ENCODE measurements at places on chromosomes 5 and 9.
A peak's percentile ranks its signal among the peaks of the same experiment; 100 is the strongest.

DNA sequence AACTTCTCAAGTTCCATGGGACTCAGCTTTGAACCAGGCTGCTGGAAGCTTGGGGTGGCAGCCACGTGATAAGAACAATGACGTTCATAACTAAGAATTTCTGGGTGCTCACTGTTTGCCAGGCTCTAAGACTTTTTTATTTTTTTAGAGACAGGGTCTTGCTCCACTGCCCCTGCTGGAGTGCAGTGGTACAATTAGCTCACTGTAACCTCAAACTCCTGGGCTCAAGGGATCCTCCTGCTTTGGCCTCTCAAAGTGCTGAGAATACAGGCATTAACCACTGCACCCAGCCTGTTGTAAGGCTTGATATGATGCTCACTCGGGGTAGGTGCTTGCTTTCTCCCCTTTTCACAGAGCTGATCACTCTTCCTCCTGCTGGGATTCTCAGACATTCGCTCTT, 38.7 kb downstream of the PTPN3 start:
- DNase-seq = no peak

DNA sequence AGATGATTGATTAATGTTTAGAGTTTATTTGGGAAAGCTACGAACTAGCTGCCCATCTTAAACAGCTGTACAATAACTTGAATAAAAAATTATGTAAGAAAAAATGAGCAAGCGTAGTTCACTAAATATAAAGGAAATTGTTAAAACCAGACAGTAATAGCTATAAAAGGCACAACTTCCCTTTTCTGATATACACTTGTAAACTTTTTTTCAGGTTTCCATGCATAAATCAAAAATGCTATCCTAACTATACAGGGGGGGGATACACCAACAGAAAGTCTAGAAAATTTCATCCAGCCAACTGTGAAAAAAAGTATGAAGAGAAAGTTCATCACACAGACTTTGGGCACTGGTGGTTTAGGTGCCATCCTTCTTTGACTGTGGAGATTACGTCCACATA, 122.3 kb downstream of the NR3C1 start:
- no peak for DNase-seq

DNA sequence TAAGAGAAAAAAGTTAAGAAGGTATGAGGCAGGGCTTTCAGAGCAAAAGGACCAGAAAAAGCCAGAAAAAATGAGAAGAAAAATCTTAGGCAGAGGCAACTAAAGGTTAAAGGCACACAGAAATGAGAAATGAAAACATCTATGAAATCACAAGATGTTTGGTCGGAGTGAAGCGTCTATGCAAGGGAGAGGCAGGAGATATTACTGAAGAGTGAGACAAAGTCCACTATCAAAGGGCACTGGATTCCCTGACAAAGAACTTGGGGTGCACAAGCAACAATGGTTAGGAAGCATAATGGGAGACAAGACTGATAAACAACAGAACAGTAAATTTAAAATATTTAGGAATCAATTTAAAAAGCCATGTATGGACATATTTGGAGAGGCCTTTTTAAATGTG, 16.9 kb downstream of the PANK3 start:
- no peak for DNase-seq

GRCh38 chr5:40823459-40823858, 11.6 kb downstream of the RPL37 start:
- DNase-seq = no peak

GRCh38 chr9:33080534-33080933, 4.1 kb upstream of the SMU1 start:
- DNase-seq = no peak

GRCh38 chr9:76912636-76913275, 6.8 kb upstream of the PRUNE2 start:
- no peak for DNase-seq

- no peak for DNase-seq
Observed at GRCh38 chr5:10331341-10331796, 22.1 kb upstream of the MARCHF6 start.

GRCh38 chr5:162393534-162393933, 326.0 kb downstream of the GABRG2 start:
- no peak for DNase-seq

- DNase-seq = no peak
Observed at GRCh38 chr9:79817438-79818004, 245.8 kb downstream of the TLE4 start.

DNA sequence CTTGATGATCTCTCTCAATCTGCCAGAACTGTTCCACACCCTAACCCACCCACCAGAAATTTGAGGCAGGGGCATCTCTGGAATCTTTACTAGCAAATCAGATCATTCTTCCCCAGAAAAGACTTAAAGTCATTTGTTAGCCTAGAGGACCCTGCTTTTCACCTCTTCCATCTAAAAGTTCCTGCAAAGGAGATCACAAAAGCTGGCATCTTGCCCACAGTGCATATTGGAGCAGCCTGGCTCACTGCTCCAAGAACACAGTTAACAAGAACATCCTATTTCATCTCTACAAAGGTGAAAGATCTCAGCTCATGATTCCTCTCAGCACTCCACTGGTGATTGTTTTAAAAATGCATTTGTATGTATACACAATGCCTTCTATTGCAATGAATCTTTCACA, 36.3 kb downstream of the GABRP start:
- no peak for DNase-seq

DNA sequence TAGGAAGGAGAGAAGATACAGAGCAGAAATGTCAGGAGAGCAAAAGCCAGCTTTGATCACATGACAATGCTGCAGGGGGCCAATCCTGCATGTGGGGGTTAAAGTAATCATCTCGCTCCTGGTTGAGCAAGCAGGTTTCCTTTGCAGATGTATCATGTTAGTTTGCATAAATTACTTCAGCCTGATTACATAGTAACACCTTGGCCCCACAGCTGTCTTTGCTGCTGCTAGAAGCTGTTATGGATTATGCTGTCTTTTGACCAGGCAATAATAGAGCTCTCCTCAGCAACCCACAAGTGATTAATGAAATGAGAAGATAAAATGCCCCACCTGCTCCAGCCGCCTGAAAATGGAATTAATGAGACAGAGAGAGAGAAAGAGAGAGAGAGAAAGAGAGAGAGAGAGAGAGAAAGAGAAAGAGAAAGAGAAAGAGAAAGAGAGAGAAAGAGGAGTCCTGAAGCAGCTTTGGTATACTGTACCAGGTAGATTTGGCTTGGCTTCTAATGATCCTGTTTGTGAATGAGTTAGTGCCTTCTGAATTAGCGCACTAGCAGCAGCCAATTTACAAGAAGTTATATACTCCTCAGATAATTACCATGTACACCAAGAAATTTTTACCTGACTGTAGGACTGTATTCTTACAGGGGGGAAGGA, 174.3 kb upstream of the RORB start:
- no peak for DNase-seq

GRCh38 chr9:35967042-35967441, 9.1 kb upstream of the OR2S2 start:
- DNase-seq = no peak

DNA sequence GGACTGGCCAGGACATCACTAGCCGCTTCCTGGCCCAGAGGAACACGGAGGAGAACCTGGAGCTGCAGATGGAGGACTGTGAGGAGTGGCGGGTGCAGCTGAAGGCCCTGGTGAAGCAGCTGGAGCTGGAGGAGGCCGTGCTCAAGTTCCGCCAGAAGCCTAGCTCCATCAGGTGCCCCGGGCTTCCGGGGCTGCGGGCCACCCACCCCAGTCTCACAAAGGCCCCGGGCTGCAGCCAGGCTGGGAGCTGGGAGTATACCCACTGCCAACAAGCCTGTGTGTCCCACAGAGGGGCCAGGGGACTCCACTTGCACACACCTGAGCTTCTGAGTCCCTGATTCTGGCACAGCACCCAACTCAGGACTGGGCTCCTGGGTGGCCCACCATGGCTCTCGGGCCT, 1.7 kb upstream of the RABL6 start:
- DNase-seq = no peak

DNA sequence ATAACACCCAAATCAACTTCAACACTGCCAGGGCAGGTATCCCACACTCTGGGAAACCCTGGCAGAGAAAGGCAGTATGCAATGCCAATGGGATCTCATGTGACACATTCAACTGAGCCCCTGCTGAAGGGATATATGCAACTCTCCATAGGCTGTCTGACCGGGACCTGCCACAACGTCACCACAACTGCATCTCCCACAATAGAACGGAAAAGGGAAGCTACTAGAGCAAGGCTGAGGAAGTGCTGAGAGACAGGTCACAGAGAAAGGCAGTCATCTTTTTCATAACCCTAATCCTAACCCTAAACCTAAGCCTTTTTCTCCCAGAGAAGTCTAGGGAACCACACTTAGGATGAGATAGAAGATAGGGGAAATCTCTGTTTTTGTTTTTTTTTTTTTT, 345.9 kb upstream of the CD180 start:
- no peak for DNase-seq

DNA sequence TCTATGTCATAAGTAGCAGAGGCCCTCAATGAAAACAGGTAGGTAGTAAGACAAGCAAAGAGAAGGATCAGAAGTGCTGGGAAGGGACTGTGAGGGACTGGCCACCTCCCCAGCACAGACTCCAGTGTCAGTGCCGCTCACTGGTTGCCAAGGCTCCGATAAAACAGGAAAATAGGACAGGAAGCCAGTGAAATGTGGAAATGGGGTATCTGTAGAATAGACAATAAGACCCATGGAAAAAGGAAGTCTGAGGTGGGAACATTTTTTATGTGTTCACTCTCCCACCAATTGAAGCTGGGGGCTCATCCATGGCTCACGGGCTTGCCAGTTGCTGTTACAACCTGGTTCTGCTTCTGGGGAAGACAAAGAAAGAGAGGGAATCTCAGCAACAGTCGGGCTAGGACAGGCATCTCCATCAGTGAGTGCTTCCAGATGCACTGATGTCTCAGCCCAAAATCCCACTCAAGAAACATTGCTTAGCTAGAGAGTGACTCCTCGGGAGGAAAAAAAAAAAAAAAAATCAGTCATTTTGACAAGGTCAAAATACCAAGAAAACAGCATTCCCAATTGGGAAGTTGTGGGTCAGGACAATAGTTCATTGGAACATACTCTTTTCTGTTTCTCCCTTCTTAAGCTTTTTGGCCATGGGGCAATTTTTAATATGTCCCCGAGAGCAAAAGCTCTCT, 27.6 kb upstream of the NFIB start:
- no peak for DNase-seq

- no peak for DNase-seq
Observed at GRCh38 chr5:112002376-112002775, 245.4 kb upstream of the NREP start.

DNA sequence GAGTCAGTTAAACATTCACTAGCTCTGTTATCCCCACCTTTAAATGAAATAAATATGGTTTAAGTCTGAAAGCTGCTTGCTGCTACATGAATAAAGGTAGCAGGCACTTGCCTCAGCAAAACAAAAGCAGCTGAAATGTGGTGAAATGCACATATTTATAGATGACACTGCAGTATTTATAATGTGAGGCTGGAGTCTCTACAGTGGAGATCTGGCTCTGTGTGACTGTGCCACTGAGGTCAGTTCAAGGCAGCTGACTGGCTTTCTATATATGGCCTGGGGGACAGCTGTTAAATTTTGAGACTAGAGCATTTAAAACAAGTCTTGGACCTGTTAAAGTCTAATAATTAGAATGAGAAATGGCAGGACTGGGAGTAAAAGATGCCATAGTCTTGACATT, 859.6 kb upstream of the SEMA6A start:
- no peak for DNase-seq

DNA sequence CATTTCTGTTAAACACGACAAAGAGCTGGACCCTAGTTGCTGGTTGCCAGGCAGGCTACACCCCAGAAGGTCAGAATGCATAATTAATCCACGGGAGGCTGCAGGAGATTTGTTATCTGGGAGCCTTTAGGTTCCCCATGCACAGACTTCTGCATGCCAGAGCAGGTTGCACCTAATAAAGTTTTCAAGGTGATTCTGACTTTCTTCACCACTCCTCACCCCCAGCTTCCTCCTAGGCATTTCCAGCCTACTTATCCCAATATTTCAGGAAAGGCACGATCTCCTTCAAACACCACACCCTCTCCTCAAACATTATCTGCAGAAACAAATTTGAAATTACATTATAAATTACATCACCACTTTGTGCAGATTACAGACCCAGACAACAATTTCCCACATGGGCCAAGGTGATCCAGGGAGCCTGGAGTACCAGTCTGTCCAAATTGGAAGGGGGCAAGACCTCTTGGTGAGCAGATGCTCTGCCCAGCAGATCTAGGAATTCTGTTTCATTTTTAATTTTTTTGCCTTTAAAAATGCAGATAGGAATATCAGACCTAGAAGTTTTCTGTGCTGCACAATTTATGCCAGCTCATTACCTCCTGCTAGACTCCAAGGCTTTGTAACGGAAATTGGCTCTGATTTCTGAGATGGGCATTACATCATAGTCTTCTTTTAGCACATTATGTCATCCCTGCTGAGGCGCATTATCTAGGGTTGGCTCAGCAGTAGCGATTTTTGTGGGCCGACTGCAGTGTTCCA, 363.4 kb upstream of the SLC30A5 start:
- DNase-seq = no peak

DNA sequence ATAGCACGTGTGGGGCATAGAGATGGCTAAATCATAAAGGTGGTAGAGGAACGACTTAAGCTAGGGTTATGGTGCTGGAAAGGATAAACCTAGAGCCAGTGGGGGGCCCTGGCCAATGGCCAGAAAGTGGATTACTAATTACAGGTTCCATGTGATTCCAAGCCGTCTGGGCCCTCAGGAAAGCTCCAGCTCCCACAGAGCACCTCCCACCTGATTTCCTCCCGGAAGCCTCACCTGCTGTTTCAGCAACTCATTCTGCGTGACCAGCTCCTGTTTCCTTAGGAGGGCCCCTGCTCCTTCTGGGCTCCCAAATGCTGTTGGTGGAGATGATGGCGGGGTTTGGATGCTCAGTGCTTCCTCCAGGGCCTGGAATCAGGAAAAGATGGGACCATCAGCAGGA, 16.2 kb downstream of the GPX3 start:
- DNase-seq = peak; percentile 53

GRCh38 chr9:136522314-136523237, 23.3 kb downstream of the NOTCH1 start:
- DNase-seq = no peak

GRCh38 chr9:7640231-7640630, 159.3 kb downstream of the DMAC1 start:
- no peak for DNase-seq

GRCh38 chr5:99331061-99331460, 402.3 kb upstream of the CHD1 start:
- DNase-seq = no peak

DNA sequence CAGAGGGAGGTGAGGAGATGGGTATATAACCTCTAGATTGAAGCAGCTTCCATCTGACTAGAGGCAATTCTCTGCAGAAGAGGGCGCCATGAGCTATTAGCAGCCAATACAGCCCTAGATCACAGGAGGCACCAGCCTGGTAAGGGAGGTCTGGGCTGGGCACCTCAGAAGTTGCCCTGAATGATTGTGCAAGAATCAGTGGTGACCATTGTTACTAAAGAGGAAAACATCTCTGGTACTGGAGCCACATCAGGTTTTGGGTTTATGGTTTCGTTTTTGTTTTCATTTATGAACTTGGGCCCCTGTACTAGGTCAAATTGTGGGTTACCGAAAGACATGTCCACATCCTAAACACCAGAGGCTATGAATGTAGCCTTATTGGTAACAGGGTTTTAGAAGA, 342.0 kb downstream of the MLLT3 start:
- peak; percentile 26 for DNase-seq

GRCh38 chr5:78545406-78545805, 103.2 kb downstream of the LHFPL2 start:
- no peak for DNase-seq

- DNase-seq = no peak
Observed at GRCh38 chr5:155193029-155193428, 179.5 kb downstream of the KIF4B start.

Data from iPS-NIHi11 (cell line).